ENCODE measurements at places on chromosomes 3 and 15.

GRCh38 chr15:66097151-66098021 is 156.2 kb downstream of the MEGF11 start:
- no peak for DNase-seq

DNA sequence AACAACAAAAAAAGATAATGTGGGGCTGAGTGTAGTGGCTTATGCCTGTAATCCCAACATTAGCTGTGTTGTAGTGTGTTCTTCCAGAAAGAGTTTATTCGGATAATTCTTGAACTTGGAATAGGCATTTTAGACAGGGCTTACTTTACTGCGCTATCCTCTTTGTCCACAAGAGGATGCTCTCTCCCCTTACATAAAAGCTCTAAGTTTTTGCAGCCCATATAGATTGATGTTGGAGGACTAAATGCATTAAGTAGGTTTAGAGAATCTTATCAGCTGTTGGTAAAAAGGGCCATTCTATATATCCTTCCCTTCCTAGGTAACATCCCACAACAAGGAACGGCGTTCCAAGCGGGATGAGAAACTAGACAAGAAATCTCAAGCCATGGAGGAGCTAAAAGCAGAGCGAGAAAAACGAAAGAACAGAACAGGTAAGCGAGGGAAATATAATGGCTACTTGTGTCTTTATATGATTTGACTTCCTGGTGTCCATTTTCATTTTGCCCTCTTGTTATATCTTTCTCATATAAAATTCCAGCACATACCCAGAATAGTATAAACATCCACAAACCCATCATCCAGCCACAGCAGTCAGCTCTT is 27.8 kb upstream of the ITPKA start:
- no peak for DNase-seq

- DNase-seq: no peak
These were observed 889.7 kb downstream of the IGSF11 start for GRCh38 chr3:118144919-118145318.

DNA sequence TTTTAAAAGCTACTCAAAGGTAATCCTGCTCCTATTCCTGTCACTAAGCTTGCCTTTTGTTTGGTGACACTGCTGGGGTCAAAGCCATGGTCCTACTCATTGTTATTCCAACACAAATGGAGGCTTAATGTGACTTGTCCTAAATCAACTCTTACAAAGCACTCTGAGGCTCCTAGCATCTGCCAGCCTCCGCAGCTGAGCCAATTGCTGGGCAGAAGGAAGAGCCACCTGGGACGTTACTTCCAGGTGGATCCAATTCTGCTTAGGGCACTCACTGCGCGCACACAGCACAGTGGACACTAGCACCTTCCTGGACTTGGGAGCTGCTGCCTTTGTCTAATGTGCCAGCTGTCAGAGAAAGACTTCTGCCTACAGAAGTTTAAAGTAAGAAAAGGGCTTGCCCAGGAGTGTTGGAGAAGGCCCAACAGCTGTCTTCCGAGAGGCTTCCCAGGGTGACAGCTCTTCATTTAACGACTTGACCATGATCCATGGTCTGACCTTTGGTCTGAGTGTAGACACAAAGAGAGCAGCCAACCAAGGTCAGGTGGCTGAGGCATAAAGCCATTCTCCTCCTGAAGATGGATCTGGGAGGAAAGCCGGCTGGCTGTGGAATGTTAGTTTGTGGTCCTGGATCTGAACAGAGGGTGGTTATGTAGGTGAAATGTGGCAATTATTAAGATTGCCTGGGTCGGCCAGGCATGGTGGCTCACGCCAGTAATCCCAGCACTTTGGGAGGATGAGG is 102.2 kb downstream of the AQP9 start:
- DNase-seq: no peak

GRCh38 chr3:160641665-160642309 is 35.2 kb upstream of the ARL14 start:
- DNase-seq: no peak

- DNase-seq: no peak
These were observed 157.9 kb downstream of the BBX start for GRCh38 chr3:107680698-107681097.

- DNase-seq: no peak
These were observed 50.0 kb upstream of the EPHA3 start for GRCh38 chr3:89057398-89057797.

GRCh38 chr3:170367797-170368196 is 10.3 kb downstream of the SKIL start:
- no peak for DNase-seq

DNA sequence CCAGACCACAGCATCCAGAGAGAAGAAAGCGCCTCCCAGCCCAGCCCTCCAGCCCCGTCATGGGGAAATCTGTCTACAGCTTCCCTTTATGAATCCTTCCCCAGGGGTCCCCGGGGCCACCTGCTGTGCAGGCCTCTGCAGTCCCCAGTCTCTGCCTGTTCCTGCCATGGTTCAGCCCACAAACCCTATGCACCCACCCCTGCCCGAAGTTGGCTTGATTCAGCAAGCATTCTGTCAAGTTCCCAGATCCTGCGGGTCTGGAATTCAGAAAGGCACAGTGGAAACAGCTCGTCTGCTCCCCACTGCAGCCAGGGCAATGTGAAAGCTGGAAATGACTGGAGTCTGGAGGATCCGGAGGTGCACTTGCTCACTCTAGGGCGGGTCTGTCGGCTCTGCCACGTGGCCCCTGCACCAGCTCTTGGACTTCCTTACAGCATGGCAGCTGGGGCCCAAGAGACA is 2.9 kb upstream of the OCA2 start:
- DNase-seq: peak; percentile 22

DNA sequence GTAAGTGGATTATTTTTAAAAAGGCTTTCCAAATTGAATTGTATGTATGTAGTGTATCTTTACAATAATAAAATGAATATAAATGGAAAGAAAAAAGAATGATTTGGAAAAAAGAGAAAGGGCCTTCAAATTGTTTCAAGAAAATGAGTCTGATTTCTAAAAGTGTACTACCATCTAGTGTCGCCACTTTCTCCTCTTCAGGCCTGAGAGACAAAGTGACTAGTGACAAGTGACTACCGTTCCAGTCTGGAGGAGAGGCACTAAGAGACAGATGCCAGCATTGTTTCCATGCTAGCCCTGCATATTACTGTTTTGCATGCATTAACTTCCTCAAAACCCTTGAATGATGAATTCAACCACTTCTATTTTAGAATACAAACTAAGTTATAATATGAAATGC is 39.3 kb downstream of the P3H2 start:
- DNase-seq: no peak

DNA sequence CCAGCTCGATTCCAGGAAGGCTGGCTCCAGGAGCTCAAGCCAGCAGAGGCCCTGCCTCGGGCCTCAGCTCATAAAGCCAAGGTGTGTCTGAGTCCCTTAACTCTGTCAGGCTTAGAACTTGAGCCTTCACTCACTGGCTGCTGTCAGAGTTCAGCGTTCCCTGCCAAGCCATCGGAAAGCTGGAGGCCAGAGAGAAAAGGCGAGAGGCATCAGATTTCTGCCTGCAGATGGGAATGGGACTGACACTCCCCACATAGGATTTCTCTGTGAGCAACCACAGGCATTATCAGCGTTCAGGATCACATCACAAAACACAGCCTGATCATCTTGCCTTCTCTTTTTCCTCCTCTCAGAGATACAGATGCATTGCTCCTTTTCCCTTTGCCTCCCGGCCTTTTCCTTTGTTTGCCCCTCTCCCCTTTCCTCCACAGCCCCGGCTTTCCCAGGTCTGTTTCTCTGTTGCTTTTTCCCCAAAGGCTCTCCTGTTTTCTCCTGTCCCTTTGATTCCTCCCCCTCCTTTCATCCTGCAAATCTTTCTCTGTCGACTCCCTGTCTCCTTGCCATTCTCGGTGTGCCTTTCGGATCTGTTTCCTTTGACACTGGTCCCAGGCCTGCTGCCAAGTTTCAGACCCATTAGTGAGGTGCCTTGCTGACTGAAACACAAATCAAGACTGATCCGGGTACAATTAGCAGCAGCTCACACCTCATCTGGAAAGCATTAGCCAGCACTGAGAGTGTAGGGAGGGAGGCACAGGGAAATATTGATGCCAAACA is 44.5 kb upstream of the BOC start:
- DNase-seq: peak; percentile 93

GRCh38 chr3:197353001-197353866 is 54.8 kb upstream of the DLG1 start:
- DNase-seq: no peak

DNA sequence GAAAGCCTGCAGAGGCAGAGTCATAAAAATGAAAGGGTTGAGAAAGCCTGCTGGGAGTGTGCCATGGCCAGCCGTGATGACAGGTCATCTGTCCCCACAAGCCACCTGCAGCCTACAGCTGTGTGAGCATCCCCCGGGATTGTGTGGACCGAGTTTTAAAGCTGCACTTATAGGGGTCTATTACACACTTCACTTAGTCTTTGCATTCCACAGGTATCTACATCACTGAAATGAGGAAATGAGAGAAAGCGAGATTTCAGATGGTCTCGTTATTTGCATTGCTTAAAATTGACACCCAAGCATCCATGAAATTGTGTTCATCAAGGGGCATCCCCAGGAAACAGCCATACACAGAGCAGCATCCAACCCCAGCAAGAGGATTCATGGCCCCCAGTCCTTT is 137.6 kb upstream of the TRIM42 start:
- DNase-seq: no peak

- DNase-seq: no peak
These were observed 9.3 kb downstream of the ARHGEF26 start for GRCh38 chr3:154130540-154130939.

- no peak for DNase-seq
These were observed 37.2 kb downstream of the IL20RB start for GRCh38 chr3:136994772-136995516.

DNA sequence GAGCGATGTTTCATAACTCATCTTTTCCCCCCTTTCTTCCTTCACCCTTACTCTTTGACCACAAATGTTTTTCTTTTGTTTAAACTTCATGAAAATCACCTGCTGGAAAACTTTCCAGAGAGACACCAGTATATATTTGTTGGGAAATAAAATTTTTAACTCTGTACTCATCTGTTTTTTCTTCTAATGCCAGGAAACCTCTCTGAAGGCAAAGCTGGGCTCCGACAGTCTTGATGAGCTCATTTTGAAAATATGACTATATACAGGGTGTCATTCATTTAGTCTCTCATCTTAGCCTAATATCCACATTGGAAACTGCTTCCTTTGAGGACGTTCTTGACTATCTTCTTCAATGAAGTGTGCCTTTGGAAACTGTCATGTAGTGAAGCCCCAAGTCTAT is 339.6 kb upstream of the ROBO2 start:
- no peak for DNase-seq

Measured in right forelimb (tissue), 1 donor.